ENCODE measurements at places on chromosomes 5 and 9. TPM values are rescaled to one million over a fixed set of nuclear protein-coding genes. Genes with fewer than 3 reads are reported as not detected.

The SLC2A6 gene
- total RNA-seq = 0.94 TPM

The LHX6 gene
- total RNA-seq = 1.2 TPM

DNA sequence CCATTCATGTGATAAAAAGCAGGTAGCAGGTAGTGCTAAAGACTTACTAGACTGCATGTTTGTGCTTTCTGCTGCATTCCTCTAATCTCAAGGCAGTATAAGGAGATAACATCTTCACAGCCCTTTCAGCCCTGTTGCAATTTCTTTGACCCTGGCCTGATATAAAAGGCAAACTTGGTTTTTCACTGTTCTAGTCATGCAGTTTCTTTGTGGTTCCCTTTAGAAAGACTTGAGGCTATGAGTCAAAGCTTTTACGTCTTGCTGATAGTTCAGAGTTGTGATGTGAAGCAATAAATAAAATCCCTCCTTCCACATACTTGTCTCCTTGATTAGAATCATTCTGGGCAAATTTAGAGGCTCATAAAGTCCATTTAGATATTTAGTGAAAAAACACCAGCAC is 88.6 kb upstream of the CDKN2B start:
- H3K4me3 ChIP-seq = no peak overlapping the region
- DNase-seq = no peak
- H3K36me3 ChIP-seq = no peaks in the 10 kb centered on the region

GRCh38 chr5:154351566-154351965 is 94.2 kb upstream of the SAP30L start:
- no peak for DNase-seq
- H3K4me1 ChIP-seq = peaks cover 41% of the 10 kb centered on the region
- no peaks in the 10 kb centered on the region for H3K36me3 ChIP-seq
- H3K4me3 ChIP-seq = no peak overlapping the region

The LECT2 gene
- not detected for total RNA-seq

DNA sequence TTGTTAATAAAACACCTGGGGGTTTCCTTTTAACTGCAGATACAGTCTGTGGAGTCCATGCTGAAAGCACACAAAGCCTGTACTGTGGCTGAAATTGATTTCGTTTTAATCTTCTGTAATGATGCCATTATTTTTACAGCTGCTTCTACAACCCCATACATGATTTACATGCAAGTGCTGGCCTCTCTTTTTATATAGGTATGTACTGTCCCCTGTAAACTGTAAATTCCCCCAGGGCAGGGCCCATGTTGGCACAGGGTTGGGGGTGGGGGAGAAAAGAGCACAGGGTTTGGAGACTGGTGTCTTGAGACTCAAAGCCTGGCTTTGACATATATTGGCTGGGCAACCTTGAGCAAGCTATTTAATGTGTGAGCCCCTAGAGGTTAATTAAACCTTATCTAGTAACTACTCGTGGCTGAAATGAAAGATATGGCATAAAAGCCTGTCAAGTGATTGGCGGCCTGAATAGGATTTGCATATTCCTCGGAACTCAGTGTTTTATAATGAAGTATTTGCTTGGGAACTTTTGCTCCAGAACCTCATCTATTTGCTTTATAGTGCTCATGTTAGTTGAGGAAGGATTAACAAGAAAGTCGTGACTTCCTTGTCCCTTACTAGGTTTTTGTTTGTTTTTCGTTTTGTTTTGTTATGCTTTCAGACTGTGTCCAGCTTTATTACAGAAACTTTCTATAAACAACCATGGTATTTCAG is 34.0 kb downstream of the KLF4 start:
- H3K27ac ChIP-seq = no peak overlapping the region
- H3K36me3 ChIP-seq = no peaks in the 10 kb centered on the region
- H3K4me1 ChIP-seq = no peaks in the 10 kb centered on the region
- H3K27me3 ChIP-seq = no peaks in the 10 kb centered on the region

DNA sequence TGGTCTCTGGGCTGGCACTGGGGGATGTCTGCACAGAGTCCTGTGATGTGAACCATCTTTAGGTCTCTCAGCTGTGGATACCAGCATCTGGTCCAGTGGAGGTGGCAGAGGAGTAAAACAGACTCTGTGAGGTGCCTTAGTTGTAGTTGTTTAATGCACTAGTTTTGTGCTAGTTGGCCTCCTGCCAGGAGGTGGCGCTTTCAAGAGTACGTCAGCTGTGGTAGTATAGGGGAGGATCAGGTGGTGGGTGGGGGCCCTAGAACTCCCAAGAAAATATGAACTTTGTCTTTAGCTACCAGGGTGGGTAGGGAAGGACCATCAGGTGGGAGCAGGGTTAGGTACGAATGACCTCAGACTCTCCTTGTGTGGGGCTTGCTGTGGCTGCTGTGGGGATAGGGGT is 197.1 kb downstream of the TMC1 start:
- H3K4me3 ChIP-seq = no peak overlapping the region
- no peaks in the 10 kb centered on the region for H3K4me1 ChIP-seq
- H3K27me3 ChIP-seq = no peaks in the 10 kb centered on the region
- no peak overlapping the region for H3K27ac ChIP-seq

DNA sequence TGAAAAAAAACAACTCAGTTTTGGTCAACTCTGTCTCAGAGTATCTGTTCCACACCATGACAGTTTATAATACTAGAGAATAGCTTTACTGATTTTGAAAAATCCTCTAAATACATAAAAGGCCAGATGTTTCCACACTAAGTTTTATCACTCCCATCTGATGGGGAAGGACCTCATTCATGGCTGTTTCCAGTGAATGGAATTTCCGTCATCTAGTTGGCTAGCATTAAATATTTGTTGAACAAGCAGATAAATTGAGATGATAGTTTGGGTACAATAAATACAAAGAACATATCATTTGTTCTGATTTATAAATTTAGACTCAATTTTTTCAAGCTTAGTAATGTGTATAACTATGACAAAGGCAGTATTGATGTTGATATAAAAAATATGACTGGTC is 408.5 kb downstream of the PTPRD start:
- no peaks in the 10 kb centered on the region for H3K4me1 ChIP-seq
- H3K27me3 ChIP-seq = no peaks in the 10 kb centered on the region
- H3K36me3 ChIP-seq = no peaks in the 10 kb centered on the region
- no peak overlapping the region for H3K27ac ChIP-seq

GRCh38 chr5:178312880-178313282 is 80.3 kb upstream of the PHYKPL start:
- H3K4me1 ChIP-seq = no peaks in the 10 kb centered on the region
- no peaks in the 10 kb centered on the region for H3K36me3 ChIP-seq
- H3K4me3 ChIP-seq = no peak overlapping the region
- DNase-seq = no peak
- no peaks in the 10 kb centered on the region for H3K27me3 ChIP-seq

The PALM2AKAP2 gene
- 2.9 TPM for total RNA-seq

GRCh38 chr5:178777520-178777919 is 47.1 kb upstream of the ZNF354A start:
- DNase-seq = no peak
- no peak overlapping the region for H3K4me3 ChIP-seq
- no peaks in the 10 kb centered on the region for H3K27me3 ChIP-seq
- H3K27ac ChIP-seq = no peak overlapping the region
- no peaks in the 10 kb centered on the region for H3K4me1 ChIP-seq

- no peaks in the 10 kb centered on the region for H3K27me3 ChIP-seq
- H3K27ac ChIP-seq = no peak overlapping the region
- no peak overlapping the region for H3K4me3 ChIP-seq
- no peaks in the 10 kb centered on the region for H3K4me1 ChIP-seq
- no peak for DNase-seq
- H3K36me3 ChIP-seq = no peaks in the 10 kb centered on the region
Measured at GRCh38 chr5:118882666-118883065, 105.7 kb downstream of the DTWD2 start.

DNA sequence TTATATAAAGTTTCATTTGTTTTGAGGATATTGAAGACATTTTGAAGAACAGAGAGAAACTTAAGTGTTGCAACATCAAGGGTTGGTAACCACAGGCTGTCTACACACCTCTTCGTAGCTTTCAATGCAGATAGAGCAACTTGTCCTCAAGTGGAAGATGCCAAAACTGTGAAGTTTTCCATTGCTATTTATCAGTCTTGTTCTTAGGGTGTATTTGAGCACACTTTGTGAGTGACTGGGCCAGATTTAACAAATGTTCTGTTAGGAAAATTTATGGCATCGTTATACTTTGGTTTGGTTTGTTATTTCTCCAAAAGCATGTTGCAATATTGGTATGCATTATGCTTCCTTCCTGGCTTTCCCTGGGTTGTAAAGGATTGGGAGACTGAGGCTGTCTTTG is 31.6 kb downstream of the NNT start:
- no peak overlapping the region for H3K27ac ChIP-seq
- no peaks in the 10 kb centered on the region for H3K4me1 ChIP-seq
- DNase-seq = no peak
- no peaks in the 10 kb centered on the region for H3K36me3 ChIP-seq

The SDHA gene
- total RNA-seq = 169 TPM

The SCAMP1 gene
- total RNA-seq = 31.8 TPM

GRCh38 chr5:61666064-61666621 is 334.1 kb downstream of the ZSWIM6 start:
- H3K27me3 ChIP-seq = no peaks in the 10 kb centered on the region
- no peak for DNase-seq
- H3K36me3 ChIP-seq = no peaks in the 10 kb centered on the region
- no peak overlapping the region for H3K27ac ChIP-seq
- H3K4me1 ChIP-seq = no peaks in the 10 kb centered on the region

The MAMDC4 gene
- 2.2 TPM for total RNA-seq

DNA sequence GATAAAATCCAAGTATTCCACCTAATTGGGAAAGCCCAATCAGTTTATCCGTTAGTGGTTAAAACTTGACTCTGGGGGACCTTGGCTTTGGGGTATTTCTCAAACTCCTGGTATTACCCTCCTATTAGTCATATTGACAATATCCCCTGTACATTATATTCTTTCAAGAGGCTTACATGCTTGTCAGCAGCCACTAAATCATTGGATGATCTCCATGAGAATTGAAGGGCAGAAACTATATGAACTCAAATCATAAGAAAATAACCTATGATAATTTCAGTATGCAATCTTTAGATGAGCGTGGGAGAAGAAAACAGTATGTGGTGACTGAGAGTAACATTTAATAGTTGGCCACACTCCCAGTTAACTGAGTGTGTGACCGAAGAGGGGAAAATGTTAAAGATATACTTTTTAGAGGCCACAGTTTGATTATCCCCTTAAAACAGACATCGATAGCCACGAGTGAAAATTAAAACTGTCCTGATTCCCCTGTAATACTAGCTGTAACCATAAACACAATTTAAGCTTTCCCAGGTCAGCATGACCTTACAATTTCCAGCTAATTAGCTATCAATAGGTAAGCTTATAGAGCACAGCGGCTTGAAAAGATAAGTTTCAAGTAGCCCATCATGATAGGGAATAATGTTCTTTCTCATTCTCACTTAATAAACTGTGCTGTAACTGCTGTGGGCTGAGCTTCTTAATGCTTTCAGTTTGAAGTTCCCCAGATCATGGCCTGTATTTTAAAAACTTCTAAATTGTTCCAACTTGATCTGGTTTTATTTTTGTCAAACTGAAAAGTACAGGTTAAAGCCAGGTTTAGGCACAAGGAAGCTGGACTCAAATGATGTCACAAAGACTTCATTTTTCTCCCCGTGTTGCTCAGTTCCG is 58.6 kb downstream of the PUM3 start:
- no peak overlapping the region for H3K4me3 ChIP-seq
- no peak for DNase-seq
- H3K4me1 ChIP-seq = no peaks in the 10 kb centered on the region
- H3K27me3 ChIP-seq = no peaks in the 10 kb centered on the region

The NMUR2 gene
- total RNA-seq = not detected

- no peaks in the 10 kb centered on the region for H3K4me1 ChIP-seq
- H3K27me3 ChIP-seq = no peaks in the 10 kb centered on the region
- DNase-seq = no peak
- H3K4me3 ChIP-seq = no peak overlapping the region
Measured at GRCh38 chr9:88736136-88736637, 201.2 kb downstream of the NXNL2 start.

The PCDHGB4 gene
- total RNA-seq = 6.0 TPM

The FOXD4L3 gene
- not detected for total RNA-seq

DNA sequence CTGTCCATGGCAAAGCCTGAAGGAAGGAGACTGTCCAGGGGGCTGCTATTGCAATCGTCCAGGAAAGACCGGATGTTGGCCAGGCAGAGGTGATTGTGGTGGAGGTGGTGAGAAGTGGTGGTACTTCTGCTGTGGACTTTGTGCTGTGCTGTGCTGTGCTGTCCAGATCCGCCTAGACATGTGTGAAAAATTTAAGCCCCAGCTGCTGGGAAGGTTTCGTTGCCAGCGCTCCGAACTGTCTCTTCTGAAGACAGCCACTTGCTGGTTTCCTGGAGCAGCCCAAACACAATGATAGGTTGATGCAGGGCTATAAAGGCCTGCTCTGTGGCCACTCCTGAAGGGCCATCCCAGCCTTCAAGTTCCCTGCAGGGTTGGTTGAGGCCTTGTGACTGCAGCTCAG is 223.0 kb upstream of the MPDZ start:
- DNase-seq = no peak
- H3K36me3 ChIP-seq = no peaks in the 10 kb centered on the region
- no peak overlapping the region for H3K27ac ChIP-seq
- no peaks in the 10 kb centered on the region for H3K27me3 ChIP-seq
- no peak overlapping the region for H3K4me3 ChIP-seq

DNA sequence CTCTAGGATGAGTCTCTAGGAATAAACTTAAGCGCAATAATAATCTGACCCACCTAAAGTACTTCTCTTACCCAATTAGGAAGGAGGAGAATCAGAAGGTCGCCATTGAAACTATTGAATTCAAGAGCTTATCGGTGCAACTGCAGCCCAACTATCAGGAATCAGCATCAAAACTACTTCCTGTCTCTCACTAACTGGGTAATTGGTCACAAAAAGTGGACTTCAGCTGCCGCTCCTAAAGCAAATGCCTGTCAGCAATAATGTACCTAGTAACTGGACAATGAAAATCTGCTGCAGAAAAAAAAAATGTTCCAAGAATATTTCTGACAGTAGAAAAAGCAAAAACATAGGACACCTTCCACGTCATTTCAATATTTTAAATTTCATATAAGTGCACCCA is 3.3 kb downstream of the OR1L8 start:
- no peak overlapping the region for H3K27ac ChIP-seq
- H3K4me1 ChIP-seq = no peaks in the 10 kb centered on the region
- DNase-seq = no peak
- no peaks in the 10 kb centered on the region for H3K36me3 ChIP-seq
- no peaks in the 10 kb centered on the region for H3K27me3 ChIP-seq

The ABLIM3 gene
- total RNA-seq = 2.1 TPM

DNA sequence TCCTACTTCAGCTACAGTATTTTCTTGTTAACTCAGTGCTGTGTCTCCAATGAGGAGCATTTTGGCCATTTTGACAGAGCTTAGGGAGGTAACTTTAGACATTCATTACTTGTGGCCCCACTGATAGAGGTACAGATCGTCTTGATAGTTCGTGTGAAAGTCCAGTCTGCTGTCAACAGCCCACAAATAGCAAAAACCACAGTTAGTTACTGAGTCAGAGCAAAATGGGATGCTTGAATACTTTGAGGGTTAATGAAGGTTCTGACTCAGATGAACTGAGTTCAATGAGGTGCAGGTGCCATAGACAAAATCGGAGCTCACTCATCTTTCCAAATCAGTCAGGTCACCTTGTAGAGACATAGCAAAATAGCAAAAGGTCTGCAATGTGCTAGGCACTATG is 163.1 kb upstream of the TLE4 start:
- no peaks in the 10 kb centered on the region for H3K27me3 ChIP-seq
- H3K4me3 ChIP-seq = no peak overlapping the region
- H3K27ac ChIP-seq = no peak overlapping the region
- no peaks in the 10 kb centered on the region for H3K36me3 ChIP-seq
- DNase-seq = no peak

GRCh38 chr5:177382423-177383029 is 1.7 kb upstream of the SLC34A1 start:
- no peak overlapping the region for H3K27ac ChIP-seq
- H3K36me3 ChIP-seq = no peaks in the 10 kb centered on the region

Measured in ovary (tissue), 10 donors.